NCI-H1417 (cell line): ENCODE measurements at places on chromosomes 16 and 17.

DNA sequence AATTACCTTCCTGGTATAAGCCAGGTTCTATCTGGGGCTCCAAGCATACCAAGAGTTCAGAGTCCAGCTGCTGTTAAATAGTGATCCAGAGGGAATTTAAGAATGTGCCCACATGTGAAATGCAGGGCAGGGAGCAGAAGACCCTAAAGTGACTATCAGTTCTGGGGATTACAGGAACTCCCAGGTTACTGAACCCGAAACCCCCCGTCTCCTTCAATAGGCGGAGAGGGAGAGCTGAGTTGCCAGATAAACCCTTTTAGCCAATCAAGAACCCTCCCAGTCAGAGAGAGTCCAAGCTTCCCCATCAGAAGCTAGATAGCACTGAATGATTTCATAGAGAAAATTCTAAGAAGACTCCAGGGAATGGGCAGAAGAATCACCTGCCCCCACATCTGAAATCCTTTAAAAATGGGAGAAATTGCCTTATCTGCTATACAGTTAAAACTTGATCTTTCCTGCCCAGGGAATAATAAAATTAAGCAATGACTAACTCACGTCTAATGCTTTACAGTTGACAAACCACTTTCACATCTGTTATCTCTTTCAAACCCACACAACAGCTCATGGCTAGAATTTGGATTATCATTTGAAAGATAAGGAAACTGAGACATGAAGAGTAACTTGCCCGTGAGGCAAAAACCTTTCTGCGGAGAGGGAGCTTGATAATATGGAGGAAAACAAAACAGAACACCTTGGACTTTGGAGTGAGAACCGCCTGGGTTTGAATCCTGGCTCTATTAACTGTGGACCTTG, 10.2 kb downstream of the NOG start:
- no peak for DNase-seq

DNA sequence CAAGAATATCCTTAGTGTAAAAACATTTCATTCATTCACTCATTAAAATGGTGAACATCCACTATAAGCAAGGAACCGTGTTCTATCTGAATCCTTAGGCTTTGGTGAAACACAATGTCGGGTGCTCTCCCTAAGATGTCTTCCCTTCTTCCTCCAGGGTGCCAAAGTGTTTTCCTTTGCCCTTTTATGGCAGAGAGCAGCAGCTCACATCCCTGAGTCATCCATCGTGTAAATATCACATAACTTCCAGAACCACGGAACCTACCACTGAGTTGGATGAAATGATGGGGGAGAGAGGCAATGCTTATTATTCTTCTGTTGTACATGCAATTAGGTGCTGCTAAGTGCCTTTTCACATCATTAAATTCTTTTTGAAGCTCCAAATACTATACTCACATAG, 50.2 kb downstream of the DNAH3 start:
- no peak for DNase-seq

- DNase-seq, result no peak
Measured at GRCh38 chr17:58694302-58694701, 1.9 kb downstream of the RAD51C start.

- DNase-seq, result no peak
Measured at GRCh38 chr17:76156662-76156991, 15.6 kb upstream of the FOXJ1 start.

GRCh38 chr16:30119428-30119827, 3.6 kb downstream of the MAPK3 start:
- no peak for DNase-seq
